Left hindlimb (tissue), 1 donor: ENCODE measurements at places on chromosomes 7 and 10.

DNA sequence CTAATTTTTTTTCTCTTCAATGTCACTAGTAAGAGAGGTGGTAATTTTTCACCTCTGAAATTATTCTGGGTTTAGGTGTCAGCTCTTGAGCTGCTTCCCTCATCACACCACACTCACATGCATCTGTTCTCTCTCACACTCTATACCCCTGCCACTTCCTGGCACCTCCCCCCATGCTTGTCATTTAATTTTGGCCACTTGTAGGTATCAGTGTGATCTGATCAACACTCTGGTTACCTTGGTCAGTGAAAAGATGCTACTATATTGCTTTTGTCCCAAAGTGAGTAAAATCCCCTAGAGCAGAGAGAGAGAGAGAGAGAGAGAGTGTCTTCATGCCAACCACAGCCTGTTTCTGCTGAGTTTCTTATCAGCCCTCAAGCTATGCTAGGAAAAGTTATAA, 42.5 kb downstream of the STK17A start:
- no peak for DNase-seq

- no peak for DNase-seq
These were observed 435.8 kb downstream of the EXOC4 start for GRCh38 chr7:133688483-133689239.

DNA sequence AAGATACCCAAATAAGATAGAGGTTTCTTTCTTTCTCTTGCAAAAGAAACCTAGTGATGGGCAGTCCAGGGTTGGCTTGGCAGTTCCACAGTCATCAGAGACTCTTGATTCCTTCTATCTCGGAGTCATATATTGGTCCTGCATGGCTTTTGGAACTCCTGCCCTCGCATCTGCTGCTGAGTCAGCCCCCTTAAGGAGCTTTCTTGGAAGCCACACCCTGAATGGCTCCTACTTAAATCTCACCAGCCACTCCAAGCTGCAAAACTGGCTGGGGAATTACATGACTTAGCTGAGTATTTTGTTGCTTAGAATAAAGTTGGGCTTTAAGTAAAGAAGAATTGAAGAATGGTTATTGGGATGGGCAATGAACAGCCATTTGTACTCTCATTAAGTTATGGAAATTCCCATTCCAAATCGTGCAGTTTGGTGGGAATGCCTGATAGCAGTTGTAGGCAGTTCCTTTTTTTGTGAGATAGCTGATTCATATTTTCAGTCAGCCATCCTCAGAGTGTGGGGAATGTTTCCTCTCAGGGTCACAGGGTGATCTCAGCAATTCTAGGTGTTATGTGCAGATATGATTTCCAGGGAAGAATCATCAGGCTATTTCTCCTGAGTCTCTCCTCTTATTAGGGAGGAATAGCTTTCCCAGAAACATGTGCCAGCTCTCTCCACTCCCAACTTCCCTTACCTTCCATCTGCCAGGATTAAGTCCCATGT, 209.9 kb downstream of the BBS9 start:
- no peak for DNase-seq

DNA sequence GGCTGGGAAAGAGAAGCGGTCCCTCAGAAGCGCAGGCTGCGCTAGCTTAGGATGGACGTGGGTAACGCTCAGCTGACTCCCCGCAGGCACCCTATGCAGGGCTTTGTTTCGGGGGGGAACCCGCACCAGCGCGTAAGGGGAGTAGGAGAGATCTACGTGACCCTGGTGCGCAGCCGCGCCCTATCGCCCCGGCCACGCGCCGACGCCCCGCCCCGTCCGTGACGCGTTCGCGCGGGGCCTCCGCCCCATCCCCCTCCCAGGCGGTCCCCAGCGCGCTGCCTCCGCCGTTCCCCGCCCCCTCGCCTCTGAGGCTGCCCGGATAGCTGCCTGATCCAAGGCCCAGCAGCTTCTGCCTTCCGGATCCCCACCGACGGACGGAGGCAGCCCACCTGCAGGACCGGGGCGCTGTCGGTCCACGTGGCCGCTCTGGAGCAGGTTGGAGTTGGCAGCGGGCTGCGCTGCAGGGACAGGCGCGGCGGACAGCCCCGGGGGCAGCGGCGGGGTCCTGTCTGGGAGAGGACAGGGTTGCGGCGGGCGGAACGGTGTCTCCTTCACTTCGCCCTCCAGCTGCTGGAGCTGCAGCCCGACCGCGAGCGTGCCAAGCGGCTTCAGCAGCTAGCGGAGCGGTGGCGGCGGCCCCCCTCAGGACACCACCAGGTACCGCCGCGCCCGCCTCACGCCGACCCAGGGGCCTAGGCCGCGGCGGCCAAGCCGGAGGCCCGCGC, at the start of gene VDAC2:
Gene VDAC2 (plus strand): TSS at position 515 of the 725 bp plus-strand sequence. CDS start 363 bp downstream, outside the sequence.
- peak; percentile 95 for DNase-seq

DNA sequence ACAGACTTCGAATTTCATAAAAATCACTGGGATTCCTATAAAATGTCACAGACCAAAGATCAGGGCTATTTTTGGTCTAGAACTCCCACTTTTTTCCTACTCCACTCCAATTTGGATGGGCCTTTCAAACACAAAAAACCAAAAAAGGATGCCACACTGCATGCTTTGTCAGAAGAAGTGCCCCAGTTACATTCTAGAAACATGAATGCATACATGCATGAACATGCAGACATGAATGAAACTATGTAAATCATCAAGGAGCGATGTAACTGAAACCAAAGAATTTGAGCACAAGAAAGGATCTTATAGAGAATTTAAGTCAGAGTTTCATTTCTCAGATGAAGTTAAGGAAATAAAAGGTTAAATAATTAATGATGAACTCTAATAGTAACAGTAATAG, 31.8 kb upstream of the FAM133B start:
- DNase-seq: no peak

- DNase-seq: no peak
These were observed 25.0 kb upstream of the AQP1 start for GRCh38 chr7:30886608-30887011.

DNA sequence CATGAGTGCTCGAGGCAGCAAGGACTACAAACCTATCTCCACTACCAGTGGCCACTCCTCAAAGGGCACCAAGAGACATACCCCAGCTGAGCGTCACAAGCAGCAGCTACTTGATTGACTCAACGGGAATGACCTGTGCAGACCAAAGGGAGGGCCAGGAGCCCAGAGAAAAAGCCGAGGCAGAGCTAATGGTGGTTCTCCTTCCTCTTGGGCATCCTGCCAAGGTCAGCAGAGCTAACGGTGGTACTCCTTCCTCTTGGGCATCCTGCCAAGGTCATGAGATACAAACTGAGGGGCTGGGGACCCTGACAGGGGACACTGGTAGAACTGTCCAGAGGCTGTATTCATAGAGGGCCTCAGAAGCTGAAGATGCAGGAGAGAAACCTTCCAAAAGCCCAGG, 60.4 kb downstream of the FAM53B start:
- no peak for DNase-seq

DNA sequence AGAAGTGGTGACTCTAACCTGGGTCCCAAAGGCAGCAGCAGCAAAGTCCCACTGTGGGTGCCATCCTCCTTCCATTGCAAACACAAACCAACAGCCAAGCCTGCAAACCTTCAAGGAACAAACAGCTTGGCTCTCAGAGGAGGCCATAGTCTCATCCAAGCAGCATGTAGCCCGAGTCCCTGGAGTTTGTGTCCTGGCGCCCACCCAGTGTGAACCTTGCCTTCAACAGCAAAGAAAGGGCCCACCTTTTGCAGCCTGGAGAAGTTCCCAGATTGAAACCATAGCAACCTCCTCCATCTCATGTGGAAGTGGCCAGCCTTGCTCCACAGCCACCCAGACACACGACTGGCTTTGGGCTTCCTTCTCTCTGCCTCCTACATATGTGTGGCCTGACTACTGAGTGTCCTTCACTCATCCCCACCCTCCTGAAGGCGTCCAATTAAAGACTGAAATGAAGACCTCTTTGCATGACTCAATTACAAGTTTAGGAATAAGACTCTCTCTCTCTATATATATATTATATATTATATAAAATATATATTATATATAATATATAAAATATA, 106.1 kb downstream of the C10orf90 start:
- no peak for DNase-seq

GRCh38 chr10:33309406-33309805, 25.1 kb downstream of the NRP1 start:
- DNase-seq: no peak

GRCh38 chr10:101467286-101467770, 113.4 kb downstream of the BTRC start:
- DNase-seq: no peak

- peak; percentile 73 for DNase-seq
These were observed 182.8 kb downstream of the ARHGAP12 start for GRCh38 chr10:31745612-31746376.

- DNase-seq: peak; percentile 72
These were observed 11.6 kb downstream of the IMPDH1 start for GRCh38 chr7:128398016-128398840.

GRCh38 chr7:90595342-90595800, 750 bp upstream of the CDK14 start:
- no peak for DNase-seq

- DNase-seq: no peak
These were observed 957 bp upstream of the ANKRD2 start for GRCh38 chr10:97571622-97572021.

DNA sequence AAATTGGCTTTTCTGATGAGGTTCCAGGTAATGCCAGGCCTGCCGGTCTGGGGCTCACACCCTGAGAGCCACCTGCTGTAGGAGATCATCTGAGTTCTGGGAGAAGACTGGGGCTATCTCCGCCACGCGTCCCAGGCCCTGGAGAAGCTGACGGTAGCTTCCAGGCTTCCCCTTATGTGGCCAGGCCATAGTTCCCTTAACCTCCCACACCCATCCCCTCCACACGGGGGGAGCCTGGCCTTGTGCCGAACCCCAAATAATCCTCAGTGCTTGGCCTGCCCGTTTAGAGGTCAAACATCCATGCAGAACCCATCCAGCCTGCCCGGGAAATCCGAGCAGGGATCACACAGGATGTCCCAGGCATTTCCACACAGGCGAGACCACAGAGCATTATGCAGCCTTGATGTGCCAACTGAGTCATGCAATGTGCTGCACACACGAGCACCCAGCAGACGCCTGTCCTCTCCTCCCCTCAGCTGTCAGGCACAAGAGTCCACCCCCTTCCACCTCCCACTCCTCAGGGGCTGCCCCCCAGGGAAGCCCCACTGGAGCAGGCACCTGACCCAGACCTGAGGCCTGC, 176.2 kb downstream of the PRKAG2 start:
- DNase-seq: no peak

DNA sequence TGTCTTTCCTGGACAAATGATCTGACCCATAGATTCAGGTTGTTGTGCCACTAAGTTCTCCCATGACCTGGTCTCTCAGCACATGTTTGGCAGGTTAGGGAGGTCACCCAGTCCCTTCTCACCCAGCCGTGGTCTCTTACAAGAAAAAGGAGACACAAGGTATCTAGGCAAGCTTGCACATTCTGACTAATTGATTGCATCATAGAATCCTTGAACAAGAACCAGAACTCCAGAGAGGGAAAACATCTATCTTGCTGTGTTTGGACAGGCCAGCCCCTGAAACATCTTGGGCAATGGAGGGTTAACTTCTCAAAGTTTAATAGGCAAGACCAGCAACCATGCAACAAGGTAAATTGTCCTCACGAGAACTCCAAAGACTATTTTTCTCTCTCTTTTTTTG, 8.5 kb upstream of the HK1 start:
- DNase-seq: no peak

- no peak for DNase-seq
These were observed 354.9 kb downstream of the BMPER start for GRCh38 chr7:34260279-34260678.

DNA sequence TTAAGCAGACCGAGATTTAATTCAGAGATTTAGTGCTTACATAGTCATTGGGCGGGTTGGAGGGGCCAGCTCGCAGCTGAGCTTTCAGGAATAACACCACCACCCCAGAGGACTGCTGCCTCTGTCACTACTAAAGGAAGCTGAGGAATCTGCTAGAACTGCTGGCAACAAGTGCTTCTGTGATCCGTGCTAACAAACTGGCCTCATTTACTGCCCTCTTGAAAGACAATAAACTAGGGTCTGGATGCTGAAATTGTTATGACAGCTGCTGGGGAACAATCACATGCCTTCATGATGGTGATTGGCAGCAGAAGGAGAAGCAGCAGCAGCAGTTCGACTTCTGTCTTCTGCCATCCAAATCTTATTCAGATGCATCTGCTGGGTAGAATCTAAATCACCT, 285.5 kb upstream of the TAC1 start:
- DNase-seq: no peak

DNA sequence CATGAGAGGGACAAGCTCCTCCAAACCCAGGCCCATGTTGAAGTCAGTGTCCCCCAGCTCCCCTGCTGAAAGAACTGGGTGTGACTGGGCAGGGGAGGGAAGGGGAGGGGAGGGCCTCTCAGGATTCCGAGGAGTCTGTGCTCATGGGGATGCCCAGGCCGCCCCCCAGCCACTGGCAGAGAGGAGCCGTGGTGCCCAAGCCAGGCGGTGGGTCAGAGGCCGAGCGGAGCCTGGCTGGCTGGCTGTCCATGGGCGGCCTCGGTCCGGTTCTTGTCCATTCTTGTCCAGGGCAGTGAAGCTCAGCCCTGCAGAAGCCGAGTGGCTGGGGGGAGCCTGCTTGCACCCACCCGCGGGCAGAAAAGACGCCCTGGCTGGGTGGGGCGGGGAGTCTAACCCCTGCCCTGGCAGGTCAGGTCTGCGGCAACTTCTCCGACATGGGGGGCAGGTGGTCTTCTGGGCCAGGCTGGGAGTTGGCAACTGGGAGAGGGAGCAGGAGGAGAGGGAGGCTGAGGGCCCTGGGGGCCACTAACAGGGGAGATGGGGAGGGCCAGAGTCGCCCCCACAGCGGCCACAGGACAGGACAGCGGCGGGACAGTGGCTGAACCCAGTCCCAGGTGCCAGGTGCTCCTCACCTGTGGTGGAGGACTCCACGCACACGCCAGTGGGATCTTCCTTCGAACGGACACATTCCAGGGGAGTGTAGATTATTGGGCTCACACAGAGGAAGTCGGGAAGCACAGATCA, 54.1 kb downstream of the FOXL3 start:
- DNase-seq: no peak

- DNase-seq: no peak
These were observed 83.8 kb upstream of the DNAJC1 start for GRCh38 chr10:22087402-22087738.

DNA sequence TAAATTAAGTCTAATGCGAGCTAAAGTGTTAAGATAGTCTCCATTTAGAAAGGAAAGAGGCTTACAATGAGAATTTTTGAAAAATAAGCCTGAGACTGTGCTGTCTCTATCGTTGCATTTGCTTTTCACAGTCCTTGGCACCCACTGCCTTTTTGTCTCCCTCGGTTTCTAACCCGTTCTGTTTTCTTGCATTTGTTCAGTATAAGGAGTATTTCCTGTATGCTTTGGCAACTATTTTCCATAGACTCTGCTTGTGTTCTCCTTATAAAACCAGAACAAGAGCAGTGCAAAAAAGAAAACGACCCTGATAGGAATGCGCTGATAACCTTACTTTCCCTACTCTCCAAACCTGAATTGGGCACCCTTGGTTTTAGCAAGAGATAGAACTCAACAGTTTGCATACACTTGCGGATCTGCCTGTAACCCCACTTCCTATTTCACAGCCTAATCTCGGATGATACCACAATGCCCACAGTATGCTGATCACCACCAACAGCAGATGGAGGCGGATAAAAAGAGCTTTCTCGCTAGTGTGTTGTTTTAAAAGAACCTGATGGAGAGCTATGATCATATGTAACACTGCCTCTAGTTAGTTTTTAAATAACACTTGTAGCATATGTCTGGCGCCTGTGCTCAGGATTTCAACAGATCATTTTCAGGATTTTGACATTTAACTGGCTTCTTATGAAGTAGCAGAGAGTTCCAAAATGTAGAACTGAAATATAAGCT, 1.6 kb upstream of the ARHGAP12 start:
- no peak for DNase-seq

- DNase-seq: peak; percentile 55
These were observed at the start of gene PRRT4 for GRCh38 chr7:128361411-128362379. TSS of gene PRRT4 (minus strand) at chr7:128361690.

- no peak for DNase-seq
These were observed 93.6 kb upstream of the RSU1 start for GRCh38 chr10:16910793-16911164.
